B cell (primary cell): ENCODE measurements at places on chromosomes 6 and 20.

DNA sequence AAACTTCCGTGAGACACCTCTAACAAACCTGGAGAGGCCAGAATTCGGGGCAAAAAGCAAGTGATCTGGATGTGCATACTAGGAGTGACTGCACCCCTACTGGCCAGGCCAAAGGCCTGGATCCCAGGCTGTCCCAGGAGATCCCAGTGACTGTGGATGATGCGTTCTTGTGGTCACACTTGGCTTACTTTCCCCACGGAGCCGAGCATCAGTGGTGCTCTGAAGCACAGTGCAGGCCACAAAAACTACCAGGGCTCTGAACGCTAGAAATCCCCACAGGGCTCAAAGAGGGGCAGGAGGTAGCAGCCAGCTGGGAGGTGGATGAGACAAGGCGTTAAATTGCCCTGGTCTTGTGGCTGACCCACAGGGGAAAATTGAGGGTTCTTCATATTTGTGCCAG is 7.1 kb downstream of the TRIM26 start:
- DNase-seq: peak; percentile 5

GRCh38 chr6:3391902-3392458 is 64.9 kb downstream of the SLC22A23 start:
- no peak for DNase-seq

DNA sequence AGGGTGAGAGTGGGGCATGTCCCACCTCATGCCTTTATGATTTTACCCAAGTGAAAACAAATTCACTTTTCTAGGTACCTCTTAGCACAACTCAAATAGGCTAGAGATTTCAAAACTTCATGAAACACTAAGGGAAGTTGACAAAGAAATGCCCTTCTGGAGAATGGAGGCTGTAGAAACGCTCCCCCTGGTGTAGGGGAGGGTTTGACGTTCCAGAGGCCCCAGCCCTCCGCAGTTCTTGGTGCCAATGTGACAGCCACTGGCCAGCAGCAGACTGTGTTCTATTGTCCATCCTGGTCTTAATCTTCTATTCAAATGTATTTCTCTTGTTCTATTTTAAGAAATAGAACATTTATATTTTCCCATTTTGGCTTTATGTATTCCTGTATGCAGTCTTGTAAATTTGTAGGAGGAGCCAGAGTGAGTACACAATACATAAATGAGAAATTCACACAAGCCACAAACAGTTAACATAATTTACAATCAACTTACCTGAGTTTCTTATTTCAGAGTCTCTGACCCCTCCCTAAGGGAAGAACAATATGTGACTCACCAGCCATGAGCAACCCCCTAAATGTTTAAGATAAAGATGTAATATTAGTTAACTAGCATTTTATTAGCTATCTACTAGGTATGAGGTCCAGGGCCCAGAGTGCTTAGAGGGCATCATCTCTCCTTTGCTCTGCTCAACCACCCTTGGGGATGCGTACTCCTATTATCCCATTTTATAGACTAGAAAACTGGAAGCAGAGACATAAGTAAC is 8.8 kb upstream of the MUC21 start:
- DNase-seq: no peak

DNA sequence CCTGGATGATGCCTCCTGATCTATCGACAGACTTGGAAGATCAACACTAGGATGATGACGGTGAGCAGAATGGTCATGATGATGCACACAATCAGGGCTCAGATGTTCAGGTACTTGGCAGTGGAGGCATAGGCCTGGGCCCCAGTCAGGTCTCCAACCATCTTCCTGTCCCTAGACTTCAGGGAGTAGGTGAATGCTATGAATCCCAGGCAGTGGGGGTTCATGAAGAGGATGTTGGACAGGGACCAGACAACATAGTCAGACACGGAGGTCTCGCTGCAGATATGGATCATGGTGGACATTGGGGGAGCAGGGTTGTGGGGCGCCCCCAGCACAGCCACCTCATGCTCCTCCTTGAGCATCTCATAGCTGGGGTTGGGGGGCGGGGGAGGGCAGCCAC is 27.5 kb downstream of the HLA-F start:
- DNase-seq: no peak

DNA sequence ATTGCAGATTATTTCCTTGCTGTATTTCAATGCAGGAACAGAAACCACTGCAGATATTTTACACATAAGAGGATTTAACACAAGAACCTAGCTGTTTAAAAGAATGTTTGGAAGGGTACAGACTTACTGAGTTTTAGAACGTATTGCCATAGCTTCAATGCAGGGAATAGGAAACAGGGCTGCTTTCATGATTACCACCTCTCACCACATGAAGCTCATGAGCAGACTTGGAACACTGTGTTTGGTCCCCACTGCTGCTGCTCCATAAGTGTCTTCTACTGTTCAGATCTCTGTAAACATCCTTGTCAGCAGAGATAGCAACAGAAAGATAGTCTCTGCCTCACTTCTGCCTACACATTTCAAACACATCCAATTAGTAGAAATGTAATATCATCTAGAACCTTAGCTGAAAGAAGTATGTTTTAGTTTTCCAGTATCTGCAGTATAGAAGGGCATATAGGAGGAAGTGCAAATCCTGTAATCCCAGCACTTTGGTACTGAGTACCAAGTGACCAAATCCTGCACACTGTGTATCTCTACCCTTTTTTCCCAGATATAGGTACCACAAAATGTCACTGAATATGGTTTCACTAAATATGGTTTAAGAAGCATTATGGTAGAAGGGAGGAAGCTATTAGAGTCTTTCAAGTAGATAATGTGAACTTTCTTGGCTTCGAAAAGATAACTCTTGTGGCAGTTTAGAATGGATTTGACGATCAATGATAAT is 51.9 kb downstream of the STXBP5 start:
- DNase-seq: no peak
